ENCODE measurements at places on chromosomes 12 and 14.

GRCh38 chr14:94460631-94461416 lies 8.2 kb upstream of the SERPINA11 start:
- no peak for DNase-seq

DNA sequence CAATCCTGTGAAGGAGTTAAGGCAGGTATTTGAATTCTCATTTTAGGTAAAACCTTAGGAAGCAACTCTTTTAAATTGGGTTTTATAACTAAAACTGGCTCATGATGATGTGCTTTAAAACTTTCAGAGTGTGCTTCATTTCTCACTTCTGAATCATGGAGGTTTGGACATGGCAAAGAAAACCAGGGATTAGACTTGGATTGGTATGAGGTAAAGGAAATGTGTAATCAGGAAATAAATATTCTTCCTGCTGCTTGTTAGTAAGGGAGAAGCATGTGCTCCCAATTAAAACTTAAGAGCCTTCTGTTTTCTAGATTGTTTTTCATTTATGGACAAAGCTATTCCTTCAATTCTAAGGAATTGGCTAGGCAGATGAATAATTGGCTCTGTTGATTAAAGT lies 57.4 kb downstream of the FBXO33 start:
- no peak for DNase-seq

DNA sequence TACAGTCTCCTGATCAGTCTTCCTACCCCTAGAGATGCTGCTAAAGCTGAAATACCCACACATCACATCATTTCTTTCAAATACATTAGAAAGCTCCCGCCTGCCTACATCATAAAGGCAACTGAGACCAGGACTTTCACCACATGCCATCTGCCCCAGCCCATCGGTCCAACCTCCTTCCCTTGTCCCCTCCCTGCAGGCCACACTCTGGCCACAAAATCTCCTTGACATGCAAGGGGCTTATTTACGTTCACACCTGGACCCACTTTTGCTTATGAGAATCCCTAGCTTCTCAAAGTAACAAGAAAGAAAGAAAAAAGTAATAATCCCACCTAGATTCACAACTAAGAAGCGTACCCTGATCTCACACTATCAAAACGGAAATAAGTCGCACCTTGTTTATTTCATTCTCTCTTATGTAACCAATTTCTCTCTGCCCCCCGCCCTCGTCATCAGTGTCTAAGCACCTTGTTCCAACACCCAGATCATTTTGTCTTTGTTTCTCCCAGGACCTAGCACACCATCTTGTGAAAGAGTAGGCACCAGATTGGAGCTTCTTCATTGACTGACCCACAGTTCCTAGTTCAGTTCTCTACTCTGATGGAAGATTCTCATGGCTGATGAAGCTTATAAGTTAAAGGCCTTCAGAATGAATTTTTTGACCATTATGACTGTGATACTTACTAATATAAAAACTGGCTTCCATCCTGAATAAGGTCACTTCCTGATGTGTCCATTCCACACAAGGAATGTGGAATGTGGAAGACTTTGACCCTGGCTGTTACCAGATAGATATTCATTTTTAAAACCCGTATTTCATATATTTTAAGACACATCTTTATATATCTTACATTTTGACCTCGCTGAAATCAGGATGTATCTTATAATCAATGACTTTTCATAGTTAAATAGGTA lies 7.7 kb downstream of the WSB2 start:
- DNase-seq, result no peak

DNA sequence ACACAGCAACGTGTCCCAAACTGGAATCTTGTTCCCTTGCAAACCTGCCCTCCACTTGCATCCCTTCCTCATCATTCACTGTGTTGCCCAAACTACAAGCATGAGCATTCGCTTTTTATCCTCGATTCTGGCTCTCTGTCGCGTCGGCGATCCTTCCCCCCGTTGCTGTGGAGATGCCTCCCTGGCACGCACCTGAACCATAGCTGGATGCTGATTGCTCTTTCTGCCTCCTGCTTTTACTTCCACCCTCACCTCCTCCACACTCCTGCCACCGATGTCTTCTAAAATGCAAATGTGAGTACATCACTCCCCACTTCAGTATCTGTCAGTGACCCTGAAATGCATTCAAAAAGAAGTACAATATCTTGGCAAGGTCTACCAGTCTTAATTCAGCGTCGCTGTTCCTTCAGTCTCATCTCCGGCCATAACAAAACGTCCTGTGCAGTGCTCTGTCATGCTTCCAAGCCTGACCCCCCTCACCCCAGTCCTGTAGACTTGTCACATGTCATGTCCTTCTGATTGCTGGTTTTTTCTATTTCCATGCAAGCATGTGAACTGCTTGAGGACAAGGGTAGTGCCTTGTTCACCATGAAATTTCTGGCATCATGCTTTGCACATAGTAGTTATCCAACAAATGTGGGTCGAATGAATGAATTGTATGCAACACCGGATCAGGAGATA lies 2.5 kb upstream of the PPP2R5C start:
- DNase-seq, result no peak

DNA sequence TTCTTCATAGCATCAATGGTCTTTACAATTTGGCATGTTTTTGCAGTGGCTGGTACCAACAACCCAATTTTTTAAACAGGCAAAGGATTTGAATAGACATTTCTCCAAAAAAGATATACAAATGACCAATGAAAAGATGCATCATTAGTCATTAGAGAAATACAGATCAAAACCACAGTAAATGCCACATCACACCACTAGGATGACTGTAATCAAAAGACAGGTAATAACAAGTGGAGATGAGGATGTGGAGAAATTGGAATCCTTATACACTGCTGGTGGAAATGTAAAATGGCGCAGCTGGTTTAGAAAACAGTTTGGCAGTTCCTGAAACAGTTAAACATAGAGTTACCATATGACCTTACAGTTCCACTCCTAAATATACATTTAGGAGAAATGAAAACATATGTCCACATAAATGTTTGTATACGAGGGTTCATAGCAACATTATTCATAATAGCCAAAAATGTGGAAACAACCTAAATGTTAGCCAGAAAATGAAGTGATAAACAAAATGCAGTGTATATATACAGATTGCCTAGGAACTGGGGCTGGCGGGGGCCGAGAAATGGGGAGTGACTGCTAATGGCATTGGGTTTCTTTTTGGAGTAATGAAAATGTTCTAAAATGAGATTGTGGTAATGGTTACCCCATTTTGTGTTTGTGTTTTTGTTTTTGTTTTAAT lies 55.2 kb downstream of the TGFB3 start:
- no peak for DNase-seq

GRCh38 chr12:29564925-29565324 lies 67.4 kb upstream of the OVCH1 start:
- DNase-seq, result no peak

DNA sequence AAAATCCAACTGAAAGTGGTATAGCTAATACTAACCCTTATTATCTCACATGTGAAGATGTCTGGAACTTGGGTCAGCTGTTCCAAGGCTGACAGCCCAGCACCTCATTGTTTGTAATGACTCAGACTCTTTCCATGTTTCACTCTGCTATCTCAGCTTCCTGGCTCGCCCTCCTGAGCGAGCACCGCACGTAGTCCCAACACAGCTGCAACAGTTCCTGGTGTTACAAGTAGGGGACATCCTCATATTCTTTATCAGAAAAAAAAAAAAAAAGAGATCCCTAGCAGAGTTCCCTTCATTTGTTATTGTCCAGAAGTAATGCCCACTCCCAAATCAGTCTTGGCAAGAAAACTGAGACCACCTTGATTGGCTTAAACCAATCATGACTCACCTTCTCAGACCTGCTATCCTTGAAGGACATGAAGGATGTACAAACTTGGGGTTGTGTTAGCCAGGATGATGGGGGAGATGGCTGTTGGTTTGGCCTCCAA lies 92.5 kb downstream of the ADCK1 start:
- no peak for DNase-seq

- DNase-seq, result no peak
Measured at GRCh38 chr14:89771251-89771650, 183.3 kb downstream of the EFCAB11 start.

DNA sequence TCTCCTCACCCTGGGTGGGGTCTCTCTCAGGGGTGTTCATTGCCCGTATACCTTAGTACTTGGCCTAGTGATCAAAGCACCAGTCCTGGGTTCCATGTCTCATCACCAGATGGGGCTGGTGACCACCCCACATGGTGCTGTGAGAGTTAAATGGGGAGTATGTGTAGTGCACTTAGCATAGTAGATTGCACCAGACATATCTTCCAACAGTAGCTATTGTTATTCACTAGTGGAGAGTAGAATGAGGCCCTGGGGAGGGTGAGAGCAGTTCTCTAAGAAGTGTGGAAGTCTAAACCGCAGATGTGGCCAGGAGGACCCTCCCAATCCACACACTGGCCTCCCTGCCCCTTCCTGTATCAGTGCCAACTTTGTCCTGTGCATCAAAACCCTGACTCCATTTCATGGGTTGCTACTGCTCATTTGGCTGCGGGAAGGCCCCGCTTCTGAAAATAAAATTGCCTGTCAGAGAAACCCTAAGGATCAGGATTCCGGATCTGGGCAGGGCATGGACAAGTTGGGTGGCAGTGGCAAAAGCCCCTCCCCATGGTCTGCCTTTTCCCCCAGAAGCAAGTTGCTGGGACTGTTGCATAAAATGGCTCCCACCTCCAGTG lies 4.4 kb downstream of the CD9 start:
- no peak for DNase-seq

GRCh38 chr14:21024585-21025370 lies at the start of gene NDRG2:
NDRG2 (minus strand) TSS chr14:21025061; CDS start chr14:21023315, 1,746 bp downstream.
- DNase-seq, result peak; percentile 57

- no peak for DNase-seq
Measured at GRCh38 chr14:94681300-94682060, 69.3 kb downstream of the SERPINA3 start.

DNA sequence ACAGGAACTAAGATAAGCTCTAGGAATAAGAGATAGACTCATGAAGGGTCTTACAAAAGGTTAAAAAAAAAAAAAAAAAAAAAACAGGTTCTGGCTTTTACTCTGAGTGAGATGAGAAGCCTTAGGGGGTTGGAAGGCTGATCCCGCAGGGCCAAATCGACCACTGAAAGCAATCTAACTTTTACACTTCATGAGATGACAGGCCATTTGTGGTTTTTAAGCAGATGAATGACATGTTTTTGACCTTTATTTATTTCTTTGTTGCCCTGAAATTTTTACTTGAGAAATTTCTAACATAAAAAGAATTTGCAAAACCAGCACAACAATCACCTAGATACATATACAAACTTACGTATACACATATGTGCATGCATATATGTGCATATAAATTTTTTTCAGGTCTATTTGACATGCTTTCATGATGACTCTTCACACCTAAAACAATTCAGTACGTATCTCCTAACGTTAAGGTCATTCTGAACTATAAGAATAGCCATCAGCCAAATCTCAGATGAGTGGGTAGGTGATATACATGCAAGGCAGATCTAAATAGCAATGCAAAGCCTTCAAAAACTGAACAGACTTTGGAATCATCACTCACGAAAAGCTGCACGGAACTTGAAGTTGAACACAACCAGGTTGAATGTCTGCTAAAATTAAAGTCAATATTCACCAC lies 87.0 kb downstream of the R3HDM2 start:
- DNase-seq, result no peak

- no peak for DNase-seq
Measured at GRCh38 chr14:51726166-51726899, 74.6 kb downstream of the FRMD6 start.

- DNase-seq, result no peak
Measured at GRCh38 chr12:19220205-19220604, 90.7 kb downstream of the PLEKHA5 start.

GRCh38 chr14:72636871-72637270 lies 257.0 kb downstream of the DPF3 start:
- DNase-seq, result no peak

DNA sequence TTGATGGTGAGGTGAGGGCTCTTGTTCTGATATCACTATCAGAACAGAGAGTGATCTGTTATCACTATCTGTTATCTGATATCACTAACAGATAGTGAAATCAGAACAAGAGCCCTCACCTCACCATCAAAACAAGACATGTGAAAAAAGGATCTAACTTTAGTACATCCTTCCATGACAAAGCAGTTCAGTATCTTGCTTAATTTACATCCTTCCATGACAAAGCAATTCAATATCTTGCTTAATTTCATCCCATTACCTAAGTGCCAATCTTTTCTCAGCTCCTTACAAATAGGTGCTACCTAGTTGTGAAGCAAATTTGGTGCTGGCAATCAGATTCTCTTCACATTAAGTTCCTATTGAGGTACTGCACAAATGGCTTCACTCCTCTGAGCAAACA lies 1865.6 kb upstream of the FLRT2 start:
- no peak for DNase-seq

DNA sequence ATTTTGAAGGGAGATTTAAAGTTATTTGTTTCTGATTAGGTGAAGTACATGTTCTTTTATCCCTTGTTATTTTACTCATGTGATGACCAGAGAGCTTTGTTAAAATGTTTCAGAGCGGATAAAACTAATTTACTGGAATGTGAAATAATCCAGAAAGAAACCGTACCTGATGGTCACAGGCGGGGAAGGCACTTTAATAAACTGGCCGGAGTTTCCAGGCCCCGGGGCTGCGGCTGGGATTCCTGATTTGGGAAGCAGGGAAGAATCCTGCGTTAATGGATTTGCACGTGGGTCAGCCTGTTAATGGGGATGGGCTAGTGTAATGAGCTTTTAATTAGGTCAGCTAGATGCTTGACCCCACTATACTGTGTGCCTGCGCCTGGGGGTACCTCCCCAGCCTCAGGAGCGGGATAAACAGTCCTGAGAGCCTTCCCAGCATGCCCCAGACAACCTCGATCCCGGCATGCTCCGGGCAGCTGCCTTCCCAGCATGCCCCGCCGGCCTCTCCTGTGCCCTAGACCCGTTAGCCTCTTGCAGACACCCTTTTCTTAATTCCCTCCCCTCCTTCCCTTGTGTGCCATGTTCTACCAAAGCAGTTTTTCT lies 208.6 kb upstream of the CDKN3 start:
- DNase-seq, result no peak

- DNase-seq, result no peak
Measured at GRCh38 chr14:52365071-52365470, 51.0 kb downstream of the PTGER2 start.

- no peak for DNase-seq
Measured at GRCh38 chr12:98211909-98212695, 303.3 kb upstream of the TMPO start.

- no peak for DNase-seq
Measured at GRCh38 chr14:79281244-79282152, 929.8 kb downstream of the DIO2 start.

DNA sequence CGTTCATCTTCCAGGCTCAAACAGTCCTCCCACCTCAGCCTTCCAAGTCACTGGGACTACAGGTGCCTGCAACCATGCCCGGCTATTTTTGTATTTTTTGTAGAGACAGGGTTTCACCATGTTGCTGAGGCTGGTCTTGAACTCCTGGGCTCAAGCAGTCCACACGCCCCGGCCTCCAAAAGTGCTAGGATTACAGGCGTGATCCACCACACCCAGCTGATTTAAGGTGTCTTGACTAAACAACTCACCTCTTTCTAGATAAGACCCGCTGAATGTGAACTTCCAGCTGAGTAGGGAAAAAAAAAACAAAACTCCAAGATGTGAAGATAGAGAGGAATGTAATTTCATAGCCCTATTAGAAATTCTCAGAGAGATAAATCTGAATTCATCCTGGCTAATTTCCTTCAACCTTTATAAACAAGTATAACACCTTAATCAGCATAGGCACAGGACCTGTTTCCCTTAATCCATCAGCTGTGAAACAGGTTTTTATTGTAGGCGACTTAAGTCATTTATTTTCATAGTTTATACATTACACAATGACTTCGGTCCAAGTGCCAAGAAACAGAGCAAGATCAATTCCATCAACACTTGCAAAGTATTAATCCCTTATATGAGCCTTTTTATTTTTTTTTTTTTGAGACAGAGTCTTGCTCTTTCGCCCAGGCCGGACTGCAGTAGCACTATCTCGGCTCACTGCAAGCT lies 51.5 kb downstream of the HCAR2 start:
- no peak for DNase-seq
